ENCODE measurements at places on chromosomes 6 and 20. TPM values are rescaled to one million over a fixed set of nuclear protein-coding genes. Genes with fewer than 3 reads are reported as not detected.

DNA sequence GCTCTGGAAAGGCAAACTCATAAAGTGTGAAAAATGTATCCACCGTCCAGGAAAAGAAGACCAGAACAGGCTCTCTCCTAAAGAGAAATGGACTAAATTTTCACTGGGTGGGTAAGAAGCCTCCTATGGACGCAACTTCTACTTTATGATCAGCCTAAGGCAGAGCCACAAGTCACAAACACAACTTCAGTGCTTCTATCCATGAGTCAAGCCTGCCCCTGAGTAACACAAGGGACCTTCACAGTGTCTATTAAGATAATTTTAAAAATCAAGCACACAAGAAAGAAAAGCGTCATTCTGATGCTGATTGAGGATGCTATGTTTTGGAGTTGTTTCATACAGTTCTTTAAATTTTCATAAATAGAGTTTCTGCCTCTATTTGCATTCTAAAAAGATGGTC is 601.7 kb upstream of the ARID1B start:
- no peak overlapping the region for H3K27ac ChIP-seq
- no peak for DNase-seq
- H3K36me3 ChIP-seq = no peaks in the 10 kb centered on the region

ZNF133 gene
- 24.1 TPM for polyA plus RNA-seq

- peaks cover 33% of the 10 kb centered on the region for H3K36me3 ChIP-seq
- H3K4me1 ChIP-seq = no peaks in the 10 kb centered on the region
- no peak overlapping the region for H3K27ac ChIP-seq
- H3K4me3 ChIP-seq = no peak overlapping the region
Observed at GRCh38 chr20:62292108-62292507, 10.7 kb upstream of the ADRM1 start.

MYCT1 gene
- 0.84 TPM for polyA plus RNA-seq

DNA sequence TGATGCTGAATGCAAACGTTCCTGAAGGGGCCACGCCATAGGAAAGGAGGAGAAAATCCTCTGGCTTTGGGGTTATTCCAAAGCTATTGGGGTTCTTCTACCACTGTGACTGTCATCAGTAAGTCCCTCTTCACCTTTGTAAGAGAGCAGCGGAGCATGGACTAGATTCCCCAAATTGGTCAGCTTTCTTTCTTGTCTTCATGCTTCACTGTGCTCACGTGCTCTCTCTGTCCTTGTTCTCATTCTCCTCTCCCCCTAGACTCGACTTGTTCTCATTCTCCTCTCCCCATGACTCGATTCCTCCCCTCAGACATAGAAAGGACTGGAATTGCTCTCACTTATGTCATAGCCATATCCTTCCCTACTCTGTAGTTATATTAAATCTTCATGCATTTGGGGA is 54.8 kb upstream of the ADGRG6 start:
- no peak for DNase-seq
- no peaks in the 10 kb centered on the region for H3K4me1 ChIP-seq
- H3K36me3 ChIP-seq = no peaks in the 10 kb centered on the region
- no peak overlapping the region for H3K4me3 ChIP-seq
- no peaks in the 10 kb centered on the region for H3K27me3 ChIP-seq

- H3K4me3 ChIP-seq = no peak overlapping the region
- no peak overlapping the region for H3K27ac ChIP-seq
- no peaks in the 10 kb centered on the region for H3K4me1 ChIP-seq
- no peaks in the 10 kb centered on the region for H3K27me3 ChIP-seq
- no peaks in the 10 kb centered on the region for H3K36me3 ChIP-seq
- no peak for DNase-seq
Observed at GRCh38 chr20:3226093-3226492, 12.9 kb downstream of the SLC4A11 start.

GRCh38 chr20:47993035-47993755 is 207.9 kb upstream of the SULF2 start:
- peaks cover 3% of the 10 kb centered on the region for H3K4me1 ChIP-seq
- H3K27ac ChIP-seq = no peak overlapping the region
- H3K27me3 ChIP-seq = no peaks in the 10 kb centered on the region
- no peak overlapping the region for H3K4me3 ChIP-seq

DNA sequence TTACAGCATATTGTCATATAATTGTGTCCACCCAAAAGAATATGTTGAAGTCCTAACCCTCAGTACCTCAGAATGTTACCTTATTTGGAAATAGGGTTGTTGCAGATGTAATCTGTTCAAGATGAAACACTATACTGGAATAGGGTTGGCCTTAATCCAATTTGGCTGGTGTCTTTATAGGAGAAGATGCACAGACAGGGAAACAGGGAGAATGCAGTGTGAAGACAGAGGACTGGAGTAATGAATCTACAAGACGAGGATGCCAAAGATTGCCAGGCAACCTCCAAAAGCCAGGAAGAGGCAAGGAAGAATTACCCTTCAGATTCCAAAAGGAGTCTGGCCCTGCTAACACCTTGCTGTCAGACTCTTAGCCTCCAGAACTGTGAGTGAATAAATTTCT is 482.9 kb downstream of the PTPRT start:
- no peaks in the 10 kb centered on the region for H3K4me1 ChIP-seq
- H3K27me3 ChIP-seq = no peaks in the 10 kb centered on the region
- H3K4me3 ChIP-seq = no peak overlapping the region
- no peak for DNase-seq
- H3K27ac ChIP-seq = no peak overlapping the region

DNA sequence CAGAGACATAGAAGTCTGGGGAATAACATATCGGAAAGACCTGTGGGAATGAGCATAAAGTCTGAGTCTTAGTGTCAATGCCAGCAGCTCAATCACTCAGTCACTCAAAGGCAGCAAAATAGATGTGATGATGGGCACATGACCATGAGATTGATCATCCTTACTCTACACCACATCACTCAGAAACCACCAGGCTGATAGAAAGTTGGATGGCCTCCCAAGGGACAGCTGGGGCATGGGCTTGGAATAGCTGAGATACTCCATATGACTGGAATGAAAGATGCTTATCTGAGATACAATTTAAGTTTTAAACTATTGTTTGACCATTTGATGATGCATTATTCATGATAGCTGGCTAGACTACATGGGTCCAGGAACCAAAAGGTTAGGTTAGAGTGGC is 80.9 kb upstream of the F13A1 start:
- no peaks in the 10 kb centered on the region for H3K27me3 ChIP-seq
- no peak for DNase-seq
- no peak overlapping the region for H3K27ac ChIP-seq
- peaks cover 2% of the 10 kb centered on the region for H3K4me1 ChIP-seq
- H3K4me3 ChIP-seq = no peak overlapping the region
- no peaks in the 10 kb centered on the region for H3K36me3 ChIP-seq

- no peak for DNase-seq
- no peaks in the 10 kb centered on the region for H3K36me3 ChIP-seq
- H3K27me3 ChIP-seq = peaks cover 16% of the 10 kb centered on the region
- no peak overlapping the region for H3K4me3 ChIP-seq
Observed at GRCh38 chr6:1856381-1856780, 246.7 kb downstream of the FOXC1 start.

GRCh38 chr6:79602859-79603258 is 28.3 kb upstream of the SH3BGRL2 start:
- no peaks in the 10 kb centered on the region for H3K27me3 ChIP-seq
- H3K4me1 ChIP-seq = peaks cover 17% of the 10 kb centered on the region
- H3K4me3 ChIP-seq = no peak overlapping the region
- H3K27ac ChIP-seq = no peak overlapping the region

DNA sequence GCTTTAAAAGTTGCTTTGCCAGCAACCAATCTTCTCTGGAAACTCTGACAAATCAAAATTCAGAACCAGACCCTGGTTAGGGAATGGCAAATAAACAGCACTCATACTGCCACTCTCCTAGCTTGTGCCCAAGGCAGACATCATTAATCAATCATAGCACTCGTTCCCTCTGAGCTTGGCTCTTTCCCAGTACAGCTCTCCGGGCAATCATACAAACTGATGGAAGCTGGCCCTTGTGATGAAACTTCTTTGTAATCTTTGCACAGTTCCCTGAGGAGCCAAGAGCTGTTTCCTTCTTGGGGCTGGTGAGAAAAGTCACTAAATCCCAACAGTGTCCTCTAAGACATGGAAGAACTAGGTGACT is 34.7 kb downstream of the KIAA1755 start:
- no peaks in the 10 kb centered on the region for H3K27me3 ChIP-seq
- H3K4me1 ChIP-seq = no peaks in the 10 kb centered on the region
- DNase-seq = peak; percentile 65
- H3K27ac ChIP-seq = no peak overlapping the region
- no peaks in the 10 kb centered on the region for H3K36me3 ChIP-seq
- H3K4me3 ChIP-seq = no peak overlapping the region

OR2H1 gene
- not detected for polyA plus RNA-seq

SLC22A2 gene
- not detected for polyA plus RNA-seq

STX11 gene
- 0.20 TPM for polyA plus RNA-seq

FOXF2 gene
- 0.16 TPM for polyA plus RNA-seq

DNA sequence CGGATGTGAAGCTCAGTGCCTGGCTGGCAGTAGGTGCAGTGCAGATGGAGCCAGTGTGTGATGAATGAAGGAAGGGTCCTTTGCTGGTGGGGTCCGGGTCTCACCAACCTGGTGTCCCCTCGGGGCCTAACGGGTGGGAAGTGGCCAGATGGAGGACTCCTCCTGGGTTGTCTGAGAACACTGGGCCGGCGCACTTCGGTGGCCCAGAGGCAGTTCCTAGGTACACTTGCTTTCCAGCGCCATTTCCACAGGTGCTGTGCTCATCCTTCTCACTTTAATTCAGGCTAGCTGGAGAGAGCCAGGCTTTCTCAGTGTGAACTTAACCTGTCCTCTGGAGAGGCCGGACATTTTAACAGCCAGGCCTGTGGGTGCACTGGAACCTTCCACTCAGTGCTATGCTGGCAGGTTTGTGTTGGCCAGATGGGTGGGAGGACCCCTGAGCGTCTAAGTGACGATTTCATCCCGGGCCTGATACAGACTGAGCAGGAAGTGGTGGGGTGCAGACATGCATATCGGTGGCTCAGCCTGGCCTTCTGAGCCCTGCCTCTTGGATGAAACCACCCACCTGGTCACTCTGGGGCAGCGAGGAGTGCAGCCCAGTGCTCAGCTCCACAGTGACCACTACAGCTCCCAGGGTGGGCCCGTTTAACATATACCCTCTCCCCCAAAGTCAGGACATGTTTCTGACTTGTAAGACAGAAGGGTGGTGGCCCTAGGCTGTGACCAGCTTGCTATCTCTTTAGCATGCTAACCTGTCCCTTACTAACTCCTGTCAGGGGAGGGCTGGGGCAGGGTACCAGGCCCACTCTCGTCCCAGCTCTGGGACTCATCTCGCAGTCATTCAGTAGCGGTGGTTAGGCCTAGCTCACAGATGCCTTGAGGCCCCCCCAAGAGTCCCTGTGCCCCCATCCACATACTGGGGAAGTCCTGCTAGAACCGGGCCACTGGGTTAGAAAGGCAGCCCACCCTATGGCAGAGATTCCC is 8.2 kb upstream of the PYGB start:
- DNase-seq = no peak
- no peaks in the 10 kb centered on the region for H3K36me3 ChIP-seq
- H3K4me1 ChIP-seq = peaks cover 5% of the 10 kb centered on the region
- no peak overlapping the region for H3K27ac ChIP-seq

TNFRSF6B gene
- 4.9 TPM for polyA plus RNA-seq

PLAGL1 gene
- 11.6 TPM for polyA plus RNA-seq

GRCh38 chr6:145331066-145331465 is 404.3 kb downstream of the EPM2A start:
- no peaks in the 10 kb centered on the region for H3K36me3 ChIP-seq
- DNase-seq = no peak
- H3K27ac ChIP-seq = no peak overlapping the region
- H3K4me1 ChIP-seq = peaks cover 3% of the 10 kb centered on the region
- no peak overlapping the region for H3K4me3 ChIP-seq

BHLHE23 gene
- not detected for polyA plus RNA-seq

DNA sequence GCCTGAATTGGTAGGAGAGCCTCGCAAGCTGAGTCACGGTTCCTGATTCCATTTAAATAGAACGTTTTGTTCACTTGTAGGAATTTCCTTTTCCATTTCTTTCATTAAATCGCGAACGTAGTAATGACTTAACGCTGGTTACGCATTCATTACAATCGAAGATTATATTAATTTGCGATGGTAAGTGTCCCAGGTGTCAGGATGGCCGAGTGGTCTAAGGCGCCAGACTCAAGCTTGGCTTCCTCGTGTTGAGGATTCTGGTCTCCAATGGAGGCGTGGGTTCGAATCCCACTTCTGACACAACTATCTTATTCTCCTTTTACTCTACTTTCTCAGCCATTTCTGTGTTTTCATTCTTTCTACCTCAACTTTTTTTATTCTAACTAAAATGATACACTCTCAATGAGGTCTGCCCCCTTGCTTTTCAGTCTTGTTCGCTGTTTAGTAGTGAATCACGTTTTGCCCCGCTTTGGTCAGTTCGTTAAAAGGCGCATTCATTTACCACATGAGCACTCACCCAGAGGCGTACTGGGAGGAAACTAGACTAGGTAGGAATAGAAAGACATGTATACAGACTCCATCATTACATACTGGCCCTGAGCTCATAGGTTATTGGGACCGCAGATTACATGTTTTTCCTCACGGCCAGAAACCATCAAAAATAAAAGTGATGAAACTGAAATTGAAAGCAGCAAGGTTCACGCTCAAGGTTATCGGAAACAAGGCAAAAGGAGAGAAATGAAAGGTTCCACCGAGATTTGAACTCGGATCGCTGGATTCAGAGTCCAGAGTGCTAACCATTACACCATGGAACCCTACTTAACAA is 17.3 kb upstream of the TRIM27 start:
- peak overlapping the region; percentile 78 for H3K4me3 ChIP-seq
- no peaks in the 10 kb centered on the region for H3K4me1 ChIP-seq
- no peaks in the 10 kb centered on the region for H3K27me3 ChIP-seq
- peak overlapping the region; percentile 51 for H3K27ac ChIP-seq

- H3K27ac ChIP-seq = no peak overlapping the region
- H3K4me3 ChIP-seq = no peak overlapping the region
Observed at GRCh38 chr6:166353507-166353906, 11.2 kb upstream of the SFT2D1 start.

FLRT3 gene
- 6.3 TPM for polyA plus RNA-seq

LEMD2 gene
- 65.4 TPM for polyA plus RNA-seq

GRCh38 chr6:155996151-155996550 is 540.5 kb upstream of the NOX3 start:
- H3K27ac ChIP-seq = no peak overlapping the region
- no peak overlapping the region for H3K4me3 ChIP-seq
- H3K36me3 ChIP-seq = no peaks in the 10 kb centered on the region
- no peak for DNase-seq
- no peaks in the 10 kb centered on the region for H3K4me1 ChIP-seq

RSPH9 gene
- polyA plus RNA-seq = 5.8 TPM

SLC29A1 gene
- polyA plus RNA-seq = 88.7 TPM

DNA sequence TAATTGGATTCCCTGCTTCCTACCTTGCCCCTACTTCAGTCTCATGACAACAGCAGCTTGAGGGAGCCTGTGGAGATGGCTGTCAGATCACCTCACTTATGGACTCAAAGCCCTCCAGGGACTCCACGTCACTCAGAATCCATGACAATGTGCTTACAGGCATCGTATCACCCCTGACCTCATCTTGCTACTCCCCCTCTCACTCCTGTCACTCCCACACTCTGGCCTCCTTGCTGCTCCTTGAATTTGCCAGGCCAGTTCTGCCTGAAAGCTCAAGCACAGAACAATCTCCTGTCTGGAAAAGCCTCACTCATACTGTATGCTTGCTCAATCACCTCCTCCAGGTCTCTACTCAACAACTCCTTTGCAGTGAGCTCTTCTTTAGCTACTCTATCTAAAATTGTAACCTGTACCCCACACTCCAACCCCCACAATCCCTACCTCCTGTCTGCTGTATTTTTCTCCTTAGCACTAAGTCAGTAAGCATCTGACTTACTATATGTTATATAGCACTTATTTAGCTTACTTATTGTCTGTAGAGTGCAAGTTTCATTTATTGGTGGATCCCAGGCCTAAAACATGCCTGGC is 10.7 kb upstream of the GSTA4 start:
- DNase-seq = no peak
- H3K4me1 ChIP-seq = no peaks in the 10 kb centered on the region
- H3K27ac ChIP-seq = peak overlapping the region; percentile 68
- H3K27me3 ChIP-seq = no peaks in the 10 kb centered on the region
- H3K4me3 ChIP-seq = no peak overlapping the region
- peaks cover 55% of the 10 kb centered on the region for H3K36me3 ChIP-seq

SLC26A8 gene
- not detected for polyA plus RNA-seq

MTFR2 gene
- 2.0 TPM for polyA plus RNA-seq
